Urinary bladder (tissue), 4 donors: ENCODE measurements at places on chromosomes 11 and 22. TPM values are rescaled to one million over a fixed set of nuclear protein-coding genes. Genes with fewer than 3 reads are reported as not detected.

MS4A12 gene
- not detected for total RNA-seq

- no peak for DNase-seq
Observed at GRCh38 chr11:105204636-105205035, 65.1 kb upstream of the CARD18 start.

GRCh38 chr11:100788561-100789295, 101.6 kb downstream of the ARHGAP42 start:
- DNase-seq = no peak

DNA sequence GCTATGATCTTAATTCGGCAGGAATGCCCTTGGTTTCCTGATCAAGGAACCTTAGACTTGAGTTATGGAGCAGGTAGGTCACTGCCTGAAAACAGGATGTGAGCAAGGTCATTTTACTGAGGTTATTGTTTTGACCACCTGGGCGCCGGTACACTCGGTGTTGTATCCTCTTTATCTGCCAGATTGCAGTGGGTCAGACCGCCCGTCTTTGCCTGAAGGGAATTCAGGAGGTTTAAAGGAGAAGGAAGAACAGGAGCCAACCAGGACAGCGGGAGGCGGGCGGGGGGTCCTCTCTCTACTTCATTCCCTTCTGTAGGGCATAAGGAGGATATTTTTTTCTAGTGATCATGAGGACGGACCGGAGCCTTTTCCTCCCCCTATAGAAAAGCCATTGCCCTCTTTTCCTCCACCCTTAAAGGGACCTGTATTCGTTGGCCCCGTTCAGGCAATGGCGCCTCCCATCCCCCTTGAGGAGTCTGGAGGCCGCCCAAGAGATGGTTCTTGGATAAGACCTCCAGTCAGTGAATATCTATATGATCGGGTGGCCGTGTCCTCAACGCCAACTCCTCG, 649 bp downstream of the MS4A15 start:
- DNase-seq = no peak

- no peak for DNase-seq
Observed at GRCh38 chr11:69746752-69747742, 28.1 kb downstream of the FGF4 start.
